SHP77 treated with DMSO at 0.1 percent for 48 hours (cell line): ENCODE measurements at places on chromosomes 13 and 19.

DNA sequence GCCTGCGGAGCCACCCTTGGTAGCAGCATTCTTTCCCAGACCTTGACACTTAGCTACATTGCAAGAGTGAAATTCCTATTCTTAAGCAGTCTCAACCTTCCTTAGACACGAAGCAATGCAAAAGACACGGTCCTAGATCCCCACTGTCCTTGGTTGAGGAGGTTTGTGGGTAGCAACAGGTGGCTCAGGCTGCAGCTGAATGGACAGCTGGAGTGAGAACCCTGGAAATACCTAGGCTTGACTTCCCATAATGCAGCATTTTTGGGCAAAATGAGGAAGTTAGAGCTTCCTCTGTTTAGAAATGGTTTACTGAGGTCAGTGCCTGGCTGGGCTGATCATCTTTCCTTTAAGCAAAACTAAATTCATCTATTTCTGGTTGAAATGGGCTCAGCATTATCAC is 296.6 kb downstream of the RFC3 start:
- no peak for DNase-seq

- no peak for DNase-seq
Measured at GRCh38 chr13:40662866-40663265, 3.6 kb downstream of the FOXO1 start.

DNA sequence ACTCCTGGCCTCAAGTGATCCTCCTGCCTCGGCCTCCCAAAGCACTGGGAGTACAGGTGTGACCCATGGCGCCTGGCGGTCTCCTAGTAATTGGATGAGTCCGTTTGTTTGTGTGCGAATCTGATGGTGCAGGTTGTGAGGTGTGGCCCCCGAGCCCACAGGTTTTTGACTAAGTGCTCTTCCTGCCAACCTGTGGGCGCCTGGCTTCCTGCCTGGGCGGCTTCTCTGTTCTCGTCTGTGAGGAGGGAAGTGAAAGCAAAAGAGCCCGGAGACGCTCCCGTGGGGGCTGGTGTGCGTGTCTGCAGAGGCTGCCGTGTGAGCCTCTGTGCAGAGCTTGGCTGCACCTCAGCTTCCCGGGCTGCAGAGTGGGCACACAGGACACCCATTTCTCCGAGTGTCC is 10.0 kb downstream of the ARHGAP45 start:
- DNase-seq, result no peak

DNA sequence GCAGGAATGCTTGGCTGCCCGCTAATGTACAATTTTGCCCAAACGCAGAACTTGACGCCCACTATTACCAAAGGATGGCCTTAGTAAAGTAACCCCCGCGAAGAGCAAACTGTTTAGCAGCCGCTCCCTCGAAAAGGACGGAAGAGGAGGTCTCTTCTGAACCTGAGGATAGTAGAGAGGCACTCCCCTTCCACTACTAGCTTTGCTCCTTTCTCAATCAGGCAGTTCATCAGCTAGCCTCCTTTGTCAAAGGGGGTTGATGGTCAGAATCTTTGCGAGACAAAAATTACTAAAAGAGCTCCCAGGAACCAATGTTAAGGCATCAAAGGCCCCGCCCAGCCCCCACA is 534 bp downstream of the CAB39L start:
- no peak for DNase-seq

- no peak for DNase-seq
Measured at GRCh38 chr13:90933097-90933826, 414.2 kb upstream of the MIR17HG start.

GRCh38 chr13:113854238-113855011 is 9.5 kb downstream of the GAS6 start:
- no peak for DNase-seq

DNA sequence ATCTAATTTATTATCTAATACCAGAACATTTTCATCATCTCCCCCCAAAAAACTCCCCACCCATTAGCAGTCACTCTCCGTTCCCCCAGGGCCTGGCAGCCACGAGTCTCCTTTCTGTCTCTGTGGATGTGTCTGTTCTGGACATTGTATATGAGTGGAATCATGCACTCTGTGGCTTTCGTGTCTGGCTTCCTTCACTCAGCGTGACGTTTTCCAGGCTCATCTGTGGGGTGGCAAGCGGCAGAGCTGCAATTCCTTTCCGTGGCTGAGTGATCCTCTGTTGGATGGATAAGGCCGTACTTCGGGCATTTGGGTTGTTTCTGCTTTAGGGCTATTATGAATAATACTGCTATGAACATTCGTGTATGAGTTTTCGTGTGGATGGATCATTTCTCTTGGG is 3.1 kb downstream of the AP2S1 start:
- no peak for DNase-seq

DNA sequence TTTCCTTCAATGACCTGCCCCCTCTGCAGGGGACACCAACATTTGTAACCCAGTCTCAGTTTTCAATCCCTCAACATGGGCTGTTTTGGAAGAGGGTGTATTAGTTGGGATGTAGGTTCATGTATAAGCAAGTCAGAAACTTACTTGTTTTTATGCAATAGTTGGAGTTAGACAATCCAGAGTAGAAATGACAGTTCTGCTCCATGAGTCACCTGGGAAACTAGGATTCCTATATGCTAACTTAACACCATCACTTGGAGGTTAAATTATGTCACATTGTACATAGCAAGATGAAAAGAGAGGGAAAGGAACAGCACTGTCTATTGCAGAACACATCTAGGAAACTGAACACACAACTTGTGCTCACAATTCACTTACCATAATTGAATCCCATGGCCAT is 436.4 kb downstream of the RFC3 start:
- DNase-seq, result no peak

GRCh38 chr13:27790523-27790922 is 1.8 kb upstream of the GSX1 start:
- DNase-seq, result no peak

- no peak for DNase-seq
Measured at GRCh38 chr19:42683917-42684513, 56.3 kb downstream of the PSG3 start.

DNA sequence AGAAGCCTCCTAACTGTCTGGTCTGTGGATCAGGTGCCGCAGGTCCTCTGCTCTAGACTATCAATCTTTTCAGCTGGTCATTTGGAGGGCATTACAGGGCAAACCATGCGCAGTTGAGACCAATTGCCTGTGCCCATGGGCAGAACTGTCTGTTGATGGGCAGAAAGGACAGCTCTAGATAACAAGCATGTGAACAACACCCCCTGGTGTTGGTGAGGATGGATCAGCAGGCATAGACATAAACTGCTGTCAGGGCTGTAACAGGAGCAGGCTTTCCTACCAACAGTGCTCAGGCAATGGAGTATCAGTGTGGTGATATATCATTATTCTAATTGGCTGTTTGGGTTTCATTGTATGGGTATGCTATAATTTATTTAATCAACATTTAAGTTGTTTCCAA is 104.7 kb upstream of the KL start:
- peak; percentile 47 for DNase-seq

DNA sequence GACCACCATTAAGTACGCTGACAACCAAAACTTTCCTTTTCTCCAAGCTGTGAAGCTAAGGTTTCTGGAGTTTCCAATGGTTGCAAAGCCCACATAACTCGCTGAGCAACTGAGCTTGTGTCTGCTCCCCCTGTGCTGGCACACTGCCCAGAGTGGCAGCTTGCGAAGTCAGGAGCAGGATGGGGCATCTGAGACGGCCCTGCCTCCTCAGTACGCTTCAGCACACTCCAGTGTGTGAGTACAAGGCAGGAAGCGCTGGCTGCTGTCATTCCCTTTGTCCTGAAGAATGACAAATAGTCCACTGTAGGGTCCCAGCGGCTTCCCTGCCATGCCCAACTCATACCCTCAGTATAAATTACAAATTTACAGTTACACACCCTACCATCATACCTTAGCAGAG is 51.5 kb downstream of the SKA3 start:
- peak; percentile 93 for DNase-seq

GRCh38 chr13:34145061-34145460 is 327.1 kb downstream of the RFC3 start:
- peak; percentile 5 for DNase-seq

DNA sequence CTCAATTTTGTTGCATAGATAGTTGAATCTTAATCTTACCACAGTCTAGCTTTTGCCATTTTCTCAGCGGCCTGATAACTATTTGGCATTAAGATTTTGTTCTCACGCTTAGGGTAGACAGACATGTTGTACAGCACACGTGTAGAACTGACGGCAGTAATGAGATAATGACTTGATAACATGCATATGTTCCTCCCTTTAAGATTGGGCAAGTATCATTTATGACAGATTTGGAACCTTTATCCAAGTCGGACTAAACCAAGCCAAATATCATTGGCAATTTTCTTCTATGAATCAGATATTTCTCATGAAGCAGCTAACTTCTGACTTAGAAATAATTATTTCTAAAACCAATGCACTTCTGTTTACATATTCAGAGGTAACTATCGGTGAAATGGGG is 205.5 kb downstream of the NDFIP2 start:
- DNase-seq, result no peak

- no peak for DNase-seq
Measured at GRCh38 chr13:40087091-40088002, 431.9 kb downstream of the COG6 start.

- no peak for DNase-seq
Measured at GRCh38 chr19:29422486-29423085, 103.2 kb upstream of the VSTM2B start.

- DNase-seq, result no peak
Measured at GRCh38 chr13:46663206-46664037, 110.5 kb downstream of the LRCH1 start.

GRCh38 chr19:33301144-33301899 is 1.0 kb downstream of the CEBPA start:
- no peak for DNase-seq

DNA sequence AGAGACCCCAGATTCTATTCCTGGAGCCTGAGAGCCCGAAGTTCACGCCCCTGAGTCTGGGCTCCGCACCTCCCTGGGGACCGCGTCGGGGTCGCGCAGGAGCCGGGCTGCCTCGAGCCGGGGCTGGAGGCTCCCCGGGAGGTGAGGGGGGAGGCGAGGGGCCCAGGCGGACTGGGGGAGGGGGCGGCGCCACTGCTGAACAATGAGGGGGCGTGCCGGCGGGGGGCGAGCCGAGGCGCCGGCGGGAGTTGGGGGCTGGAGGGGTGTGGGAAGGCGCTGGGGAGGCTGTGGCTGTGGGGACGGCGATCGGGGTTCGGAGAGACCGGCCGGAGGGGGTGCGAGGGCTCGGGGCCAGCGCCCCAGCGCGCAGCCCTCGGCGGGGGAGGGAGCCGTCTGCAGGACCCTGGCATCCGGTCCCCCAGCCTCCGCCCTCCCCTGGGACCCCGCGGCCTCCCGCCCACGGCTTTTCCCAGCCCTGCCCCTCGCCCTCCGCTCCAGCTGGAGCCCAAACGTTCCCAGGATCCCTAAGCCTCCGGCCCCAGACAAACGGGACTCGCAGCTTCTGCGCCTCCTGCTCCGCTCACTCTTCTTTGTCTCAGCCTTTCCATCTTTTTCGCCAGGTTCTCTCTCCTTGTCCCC is 922 bp downstream of the PLEKHG2 start:
- DNase-seq, result no peak

GRCh38 chr19:56270676-56271075 is 1.9 kb upstream of the EDDM13 start:
- DNase-seq, result no peak

- no peak for DNase-seq
Measured at GRCh38 chr19:10230861-10231611, at the start of gene S1PR2. Gene S1PR2, minus strand, starts transcription at chr19:10231331. Its CDS starts 6,426 bp downstream, at chr19:10224905.
